ENCODE measurements at places on chromosomes 1 and 21. TPM values are rescaled to one million over a fixed set of nuclear protein-coding genes. Genes with fewer than 3 reads are reported as not detected.

- DNase-seq = no peak
These were observed 15.1 kb downstream of the NEK7 start for GRCh38 chr1:198171667-198172540.

DNA sequence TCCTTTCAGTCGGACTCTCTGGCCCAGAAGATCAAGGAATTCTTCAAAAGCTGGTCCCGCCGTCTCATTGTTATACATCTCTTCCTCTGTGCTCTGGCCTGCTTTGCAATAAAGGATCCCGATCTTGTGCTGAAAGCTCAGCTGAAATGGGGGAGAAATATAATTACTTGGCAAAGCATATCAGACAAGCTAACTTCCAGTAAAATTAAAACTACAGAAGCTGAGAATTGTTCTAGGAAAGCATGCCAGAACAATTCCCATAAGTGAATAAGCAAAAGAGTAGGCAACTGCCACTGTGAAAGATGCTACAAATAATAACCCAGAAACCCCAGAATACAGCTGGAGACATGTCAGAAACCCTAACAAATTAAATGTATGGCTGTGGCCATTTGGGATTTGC lies 146.1 kb downstream of the SIPA1L2 start:
- DNase-seq = no peak

- DNase-seq = no peak
These were observed 12.8 kb downstream of the ZDHHC18 start for GRCh38 chr1:26839339-26839722.

DNA sequence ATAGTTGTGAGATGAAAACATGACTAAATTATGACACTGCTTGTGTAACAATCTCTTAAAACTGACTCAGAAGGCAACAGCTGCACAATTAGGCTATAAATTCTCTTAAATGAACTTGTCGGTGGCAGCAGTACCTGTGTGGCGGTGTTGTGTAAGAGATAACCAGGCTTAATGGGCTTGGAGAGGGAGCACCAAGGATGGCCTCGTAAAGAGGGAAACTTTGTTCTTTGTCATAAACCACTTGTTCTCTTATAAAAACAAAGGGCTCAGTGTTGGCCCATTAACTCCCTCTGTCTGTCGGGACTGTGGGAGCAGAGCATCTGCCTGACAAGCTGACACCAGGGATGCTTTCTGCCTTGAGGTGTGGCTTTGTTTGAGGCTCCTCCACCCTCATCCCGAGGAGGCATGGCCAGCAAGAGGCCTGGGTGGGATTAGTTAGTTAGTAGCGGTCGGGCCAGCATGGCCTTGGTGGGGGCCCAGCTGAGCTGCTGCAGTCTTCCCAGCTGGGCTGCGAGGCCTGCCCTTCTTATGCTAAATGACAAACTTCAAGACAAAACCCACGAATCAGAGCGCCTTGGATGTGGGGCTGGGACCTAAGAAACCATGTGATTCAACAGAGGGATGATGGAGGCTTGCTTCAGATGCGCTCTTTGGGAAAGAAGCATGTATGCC lies 171.4 kb downstream of the CAMTA1 start:
- DNase-seq = no peak

Gene SEMA4A
- 0.93 TPM for total RNA-seq

GRCh38 chr1:59279645-59280044 lies 17.2 kb upstream of the FGGY start:
- no peak for DNase-seq

Gene CCDC17
- 1.9 TPM for total RNA-seq

DNA sequence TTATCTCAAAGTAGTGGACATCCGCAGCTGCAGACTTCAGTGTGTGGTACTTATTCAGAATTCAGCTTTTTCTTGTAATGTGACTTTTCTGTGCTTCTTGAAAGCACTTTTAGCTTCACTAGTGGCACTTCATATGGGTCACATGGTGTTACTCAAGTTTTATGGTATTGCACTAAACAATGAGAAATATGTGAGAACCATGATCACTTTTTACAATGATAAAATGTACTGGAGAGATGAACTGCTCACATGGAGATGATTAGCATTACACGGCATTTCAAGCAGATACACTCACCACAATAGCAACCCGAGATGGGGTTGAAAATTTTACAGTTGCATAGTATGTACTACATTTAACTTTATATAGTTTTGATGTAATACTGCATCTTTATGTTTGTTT lies 40.1 kb upstream of the GPR52 start:
- no peak for DNase-seq

DNA sequence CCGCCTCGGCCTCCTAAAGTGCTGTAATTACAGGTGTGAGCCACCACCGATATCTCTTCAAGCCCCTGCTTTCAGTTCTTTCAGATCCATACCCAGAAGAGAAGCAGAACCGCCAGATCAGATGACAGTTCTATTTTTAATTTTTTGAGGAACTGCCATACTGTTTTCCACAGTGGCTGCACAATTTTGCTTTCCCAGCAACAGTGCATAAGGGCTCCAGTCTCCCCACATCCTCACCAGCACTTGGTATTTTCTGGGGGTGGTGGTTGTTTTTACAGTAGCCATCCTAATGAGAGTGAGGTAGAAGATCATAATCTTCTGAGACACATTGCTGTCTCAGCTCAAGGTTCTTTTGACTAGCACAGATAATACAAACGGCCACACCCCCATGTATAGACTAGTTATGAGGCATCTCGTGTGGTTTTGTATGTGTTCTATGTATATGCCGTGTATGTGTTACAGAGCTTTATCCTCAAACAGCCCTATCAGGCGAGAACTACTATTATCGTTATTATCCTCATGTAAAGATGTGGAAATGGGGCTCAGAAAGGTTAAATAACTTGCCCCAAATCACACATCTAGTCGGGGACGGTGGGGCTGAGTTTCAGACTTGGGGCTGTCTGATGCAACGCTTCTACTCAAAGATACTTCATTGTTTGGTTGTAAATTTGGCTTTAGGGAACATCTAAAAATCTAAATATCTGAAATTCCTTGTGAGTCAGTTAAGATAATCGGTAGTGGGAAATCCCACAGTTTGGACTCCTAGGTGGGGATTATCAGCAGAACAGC lies 12.0 kb downstream of the FHAD1 start:
- DNase-seq = no peak
